Stimulated activated naive CD4-positive, alpha-beta T cell treated with Interleukin-2 at 50 U/mL for 16 hours (primary cell): ENCODE measurements at places on chromosomes 6 and 20.
A peak's percentile ranks its signal among the peaks of the same experiment; 100 is the strongest.

DNA sequence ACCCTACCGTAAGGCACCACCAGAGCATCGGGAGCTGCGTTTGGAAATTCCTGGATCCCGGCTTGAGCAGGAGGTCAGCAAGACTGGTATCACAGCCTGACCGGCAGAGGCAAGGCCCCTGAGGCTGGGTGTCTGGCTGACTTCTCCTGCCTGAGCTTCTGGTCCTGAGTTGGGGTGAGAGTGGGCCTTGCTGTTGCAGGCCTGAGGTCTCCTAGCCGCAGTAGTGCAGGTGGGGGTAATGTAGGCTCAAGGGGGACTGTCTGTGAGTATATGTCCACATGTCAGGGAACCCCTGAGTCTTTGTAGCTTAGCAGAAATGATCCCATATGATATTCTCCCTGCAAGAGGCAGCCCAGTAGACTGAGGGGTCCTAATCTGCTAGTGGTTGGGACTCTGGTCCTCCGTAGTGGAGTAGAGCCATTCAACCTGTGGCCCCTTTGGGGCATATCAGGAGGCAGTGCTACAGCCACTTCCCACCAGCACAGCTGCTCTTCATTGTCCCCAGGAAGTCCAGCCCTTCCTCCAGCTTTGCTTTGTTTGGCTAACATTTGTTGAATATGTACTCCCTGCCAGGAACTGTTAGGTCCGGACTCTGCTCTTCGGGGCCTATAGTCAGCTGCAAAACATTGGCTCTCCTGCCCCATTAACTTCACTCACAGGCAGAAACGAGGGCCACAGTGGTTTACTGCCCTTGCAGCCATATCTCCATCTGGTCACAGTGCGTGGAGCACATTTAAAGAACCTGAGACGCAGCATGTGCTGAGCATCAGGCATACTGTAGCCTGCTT is 10.9 kb downstream of the LRRC73 start:
- DNase-seq = no peak

- no peak for DNase-seq
Observed at GRCh38 chr20:51800872-51801121, 1.5 kb downstream of the SALL4 start.

DNA sequence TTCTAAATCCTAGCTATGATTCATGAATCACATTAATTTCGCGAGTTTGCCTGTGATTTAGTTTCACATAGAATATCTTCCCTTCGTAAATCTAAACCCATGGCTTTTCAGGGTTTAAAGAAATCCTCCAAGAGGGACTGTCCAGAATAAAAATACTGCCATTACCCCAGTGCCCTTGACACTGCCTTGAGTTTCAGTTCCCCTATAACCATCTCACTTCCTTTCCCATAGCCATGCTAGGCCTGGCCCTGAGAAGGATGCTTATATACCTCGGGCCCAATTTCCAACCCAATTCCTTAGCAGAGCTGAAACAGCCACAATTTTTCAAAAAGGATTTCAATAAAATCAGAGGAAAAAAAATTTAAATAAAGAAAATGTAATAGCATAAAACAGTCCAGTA is 697.3 kb downstream of the FRK start:
- no peak for DNase-seq

GRCh38 chr6:158817728-158818580 is 1.2 kb downstream of the EZR start:
- DNase-seq = peak; percentile 76

- DNase-seq = no peak
Observed at GRCh38 chr6:5764401-5764955, 242.2 kb downstream of the NRN1 start.

DNA sequence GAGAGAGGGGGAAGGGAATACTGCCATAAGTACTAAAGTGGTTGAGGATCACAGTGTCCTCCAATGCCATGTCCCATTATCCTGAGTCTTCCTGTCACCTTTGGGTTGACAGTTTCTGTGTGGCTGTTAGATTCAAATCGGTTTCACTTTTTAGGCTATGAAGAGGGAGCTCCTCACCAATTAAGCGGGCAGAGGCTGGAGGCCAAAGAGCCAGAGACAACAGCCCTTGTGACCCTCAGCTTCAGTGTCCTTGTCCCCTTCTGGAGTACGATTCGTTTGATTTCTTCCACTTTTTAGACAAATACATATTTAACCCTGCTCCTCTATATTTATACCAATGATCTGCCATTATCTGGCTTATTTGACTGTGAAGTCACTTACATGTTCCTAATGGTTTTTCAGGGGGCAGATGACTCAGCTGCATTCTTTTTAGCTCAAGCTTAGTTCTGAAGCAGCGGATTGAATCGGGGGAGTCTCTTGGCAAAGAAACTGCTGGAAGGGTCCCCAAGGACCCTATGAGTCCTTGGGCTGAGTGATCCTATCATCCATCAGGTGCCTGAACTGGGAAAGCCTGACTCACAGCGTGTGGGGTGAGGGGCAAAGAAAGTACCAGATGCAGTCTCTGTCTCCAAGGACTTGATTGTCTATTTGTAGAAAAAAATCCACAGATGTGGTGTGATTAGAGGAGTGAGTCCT is 18.2 kb downstream of the FERMT1 start:
- no peak for DNase-seq

GRCh38 chr6:3791526-3792203 is 40.2 kb upstream of the PXDC1 start:
- no peak for DNase-seq

GRCh38 chr20:5402903-5403531 is 86.3 kb upstream of the PROKR2 start:
- DNase-seq = no peak

- no peak for DNase-seq
Observed at GRCh38 chr6:16503241-16503775, 258.0 kb downstream of the ATXN1 start.

DNA sequence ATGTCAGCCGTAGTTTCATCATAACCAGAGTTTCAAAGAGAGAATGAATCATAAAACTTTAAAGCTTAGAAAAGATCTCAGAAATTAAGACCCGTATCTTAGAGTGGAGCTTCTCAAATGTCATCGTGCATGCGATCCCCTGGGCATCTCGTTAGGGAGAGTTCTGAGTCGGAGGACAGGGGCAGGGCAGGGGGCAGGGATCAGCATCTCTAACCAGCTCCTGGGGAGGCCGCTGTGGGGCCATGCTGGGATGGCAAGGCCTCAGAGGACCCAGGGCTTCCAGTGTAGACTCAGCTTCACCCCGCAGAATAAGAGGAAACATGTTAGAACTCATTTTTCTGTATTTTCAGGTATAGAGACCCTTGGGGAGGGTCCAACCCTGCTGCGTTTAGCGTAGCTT is 72.0 kb upstream of the AFDN start:
- no peak for DNase-seq

DNA sequence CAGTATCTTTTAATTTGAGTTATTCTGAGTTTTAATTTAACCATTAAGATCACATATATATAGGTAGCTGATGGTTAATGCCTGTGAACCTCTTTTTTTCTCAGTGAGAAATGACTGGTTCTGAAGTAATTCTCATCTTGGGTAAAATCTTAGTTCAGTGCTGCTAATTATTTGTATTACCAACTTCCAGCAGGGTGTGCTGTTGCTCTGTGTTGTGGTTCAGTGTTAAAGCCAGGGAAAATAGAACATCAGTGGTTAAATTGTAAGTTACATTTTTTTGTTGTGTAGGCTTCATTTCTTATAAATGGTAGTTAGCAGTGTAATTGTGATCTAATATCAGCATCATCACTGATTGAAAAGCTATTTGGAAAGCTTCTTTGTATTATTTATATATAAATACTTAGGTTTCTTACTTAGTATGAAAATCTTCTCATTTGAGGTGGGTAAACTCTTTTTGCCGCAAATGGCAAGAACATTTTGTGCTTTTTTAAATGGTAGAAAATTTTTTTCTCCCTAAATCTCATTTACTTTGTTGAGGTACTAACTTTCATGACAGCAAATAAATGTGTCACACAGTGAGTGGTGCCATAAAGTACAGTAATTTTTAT is 43.7 kb downstream of the CDC5L start:
- DNase-seq = no peak

GRCh38 chr6:169766232-169766631 is 14.8 kb downstream of the ERMARD start:
- no peak for DNase-seq

DNA sequence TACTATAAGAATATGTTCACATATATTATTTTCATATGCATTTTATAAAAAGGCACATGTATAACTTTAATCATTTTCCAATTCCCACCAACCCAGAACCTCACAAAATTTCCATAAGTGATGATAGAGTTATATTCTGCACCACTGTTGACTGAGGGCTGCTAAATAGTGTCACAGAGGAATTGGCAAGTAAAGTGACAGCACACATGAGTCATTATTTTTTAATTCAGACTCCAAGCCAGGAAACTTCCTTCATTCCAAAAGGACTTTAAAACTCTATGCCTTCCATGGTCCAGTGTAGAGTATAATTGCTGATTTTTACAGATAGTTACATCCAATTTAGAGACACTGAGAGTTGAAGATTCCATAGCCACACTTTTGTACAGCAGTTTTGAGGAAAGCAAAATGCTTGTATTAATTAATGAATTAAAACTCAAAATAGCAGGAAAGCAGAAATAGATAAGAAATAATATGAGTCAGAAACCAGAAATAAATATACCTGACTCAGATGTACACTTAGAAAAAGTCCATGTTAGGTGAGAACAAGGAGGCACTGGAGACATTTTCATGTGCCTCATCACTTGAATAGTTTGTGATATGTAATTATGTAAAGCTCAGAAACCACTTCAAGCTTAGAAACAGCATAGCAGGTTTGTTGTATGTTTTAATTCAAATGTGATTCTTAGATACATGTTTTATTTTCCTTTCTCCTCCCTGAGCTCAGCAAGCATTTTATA is 425.2 kb upstream of the OPRM1 start:
- no peak for DNase-seq

DNA sequence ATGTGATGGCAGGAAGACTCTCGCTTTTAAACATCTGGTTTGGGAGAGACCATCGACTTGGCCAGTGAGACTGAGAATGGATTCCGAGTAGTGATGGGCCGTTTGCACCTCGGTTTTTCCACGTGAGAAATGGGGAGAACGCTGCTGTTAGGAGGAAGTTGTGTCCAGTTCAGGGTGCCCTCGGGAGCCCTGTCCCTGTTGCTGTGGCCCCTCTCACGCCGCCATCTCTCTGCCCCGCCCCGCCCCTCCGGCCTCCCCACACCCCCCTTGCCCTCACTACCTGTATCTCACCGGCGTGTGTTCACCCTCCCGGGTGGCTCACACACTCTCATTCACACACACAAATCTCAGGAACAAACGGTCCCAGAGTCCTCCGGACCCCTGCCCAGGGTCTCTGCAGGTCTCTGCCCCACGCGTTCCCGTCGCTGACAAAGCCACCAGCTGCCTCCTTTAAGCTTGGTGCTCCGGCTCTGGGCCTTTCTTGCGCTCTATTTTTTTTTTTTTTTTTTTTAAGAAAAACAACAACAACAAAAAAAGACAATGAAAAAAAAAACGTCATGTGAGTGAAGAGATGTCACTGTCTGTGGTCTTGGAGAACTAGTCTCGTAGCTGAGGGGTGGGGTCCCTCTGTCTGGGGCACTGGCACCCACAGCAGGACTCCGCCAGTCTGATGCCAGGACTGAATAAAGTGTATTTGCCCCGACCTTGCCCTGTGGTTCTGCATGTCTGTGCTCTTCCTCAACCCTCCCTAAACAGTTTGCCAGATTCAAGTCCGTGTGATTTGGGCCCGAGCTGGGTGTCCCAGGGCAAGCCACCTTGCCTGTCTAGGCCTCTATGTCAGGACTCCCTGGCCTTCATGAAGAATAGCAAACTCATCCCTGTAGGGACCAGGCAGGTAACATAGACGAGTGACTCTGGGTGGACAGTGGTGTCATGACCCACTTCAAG is 2.9 kb downstream of the SOX12 start:
- DNase-seq = no peak

- DNase-seq = no peak
Observed at GRCh38 chr6:68038815-68039408, 596.2 kb upstream of the ADGRB3 start.

DNA sequence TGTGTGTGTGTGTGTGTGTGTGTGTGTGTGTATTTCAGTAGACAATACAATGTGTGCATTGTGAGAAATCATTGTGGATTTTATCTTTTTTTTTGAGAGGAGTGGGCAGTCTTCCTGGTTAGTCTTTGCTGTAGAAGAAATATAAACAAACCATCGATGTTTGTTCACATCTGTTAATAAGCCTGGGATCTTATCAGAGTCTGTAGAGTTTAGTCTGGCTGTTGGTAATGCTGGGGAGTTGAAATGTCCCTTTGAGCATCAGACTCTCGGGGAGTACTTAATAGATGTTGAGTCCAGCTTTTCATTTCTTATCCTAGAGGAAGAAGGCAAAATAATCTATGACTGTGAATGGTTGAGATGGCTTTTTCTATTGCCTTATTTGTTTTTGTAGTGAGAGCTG is 96.6 kb upstream of the SUPT3H start:
- no peak for DNase-seq

DNA sequence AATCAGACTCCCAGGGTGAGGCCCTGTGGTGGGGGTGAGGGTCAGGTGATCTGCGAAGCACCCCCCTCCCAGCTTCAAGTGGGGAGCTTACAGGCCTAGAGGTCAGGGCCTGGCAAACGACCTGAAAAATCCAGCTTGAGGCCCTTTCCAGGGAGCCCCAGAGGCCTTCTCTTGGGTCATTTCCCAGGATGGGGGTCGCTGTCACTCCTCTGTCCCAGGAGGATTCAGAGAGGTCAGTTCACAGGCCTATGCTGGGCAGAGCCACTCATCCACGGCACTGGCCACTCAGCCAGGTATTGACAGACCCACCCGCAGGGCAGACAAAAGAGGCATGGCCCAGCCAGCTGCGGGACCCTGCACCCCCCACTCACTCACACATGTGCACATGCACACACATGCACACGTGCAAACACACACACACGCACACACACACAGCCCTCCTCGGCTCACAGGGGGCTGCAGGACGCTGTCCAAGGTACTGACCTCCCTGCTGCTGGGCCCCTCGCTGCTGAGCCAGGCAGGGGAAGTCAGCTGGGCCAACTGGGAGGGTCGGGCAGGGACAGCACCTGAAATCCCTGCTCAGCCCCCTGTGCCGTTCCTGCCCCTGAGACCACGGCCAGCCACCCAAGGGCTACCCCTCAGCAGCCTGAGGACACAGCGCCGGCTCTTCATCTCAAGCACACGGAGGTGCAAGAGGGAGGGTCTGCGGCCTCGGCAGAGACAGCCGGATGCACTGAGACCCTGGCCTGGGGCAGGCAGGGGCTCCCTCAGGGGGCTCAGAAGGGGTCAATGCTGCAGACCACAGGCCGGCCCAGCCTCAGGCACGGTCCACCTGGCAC is 113.8 kb downstream of the TAF4 start:
- no peak for DNase-seq

- DNase-seq = peak; percentile 53
Observed at GRCh38 chr6:156777577-156778453, 637 bp downstream of the ARID1B start.

DNA sequence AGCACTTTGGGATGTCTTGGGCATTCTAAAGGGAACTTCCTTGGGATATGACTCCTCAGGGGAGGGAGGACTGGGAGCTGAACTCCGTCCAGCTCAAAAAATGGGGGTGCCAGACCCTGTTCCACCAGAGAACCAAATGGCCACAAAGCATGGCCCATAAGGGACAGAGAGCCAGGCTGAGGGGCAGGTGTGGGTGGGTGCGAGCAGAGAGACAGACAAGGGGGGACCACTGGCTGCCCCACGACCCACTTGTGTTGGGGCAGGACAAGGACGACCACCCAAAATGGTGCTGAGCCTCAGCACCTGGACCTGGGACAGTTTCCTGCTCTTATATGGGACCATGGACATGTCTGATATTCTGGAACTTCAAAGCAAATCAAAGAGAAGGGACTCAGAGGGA is 148.2 kb upstream of the MLN start:
- DNase-seq = no peak

GRCh38 chr20:4534315-4534714 is 187.4 kb upstream of the PRND start:
- no peak for DNase-seq
